Left lobe of liver (tissue), 2 donors: ENCODE measurements at places on chromosomes 3 and 15. TPM values are rescaled to one million over a fixed set of nuclear protein-coding genes. Genes with fewer than 3 reads are reported as not detected.

- no peak for DNase-seq
Observed at GRCh38 chr15:43922021-43922420, 95.2 kb downstream of the WDR76 start.

DNA sequence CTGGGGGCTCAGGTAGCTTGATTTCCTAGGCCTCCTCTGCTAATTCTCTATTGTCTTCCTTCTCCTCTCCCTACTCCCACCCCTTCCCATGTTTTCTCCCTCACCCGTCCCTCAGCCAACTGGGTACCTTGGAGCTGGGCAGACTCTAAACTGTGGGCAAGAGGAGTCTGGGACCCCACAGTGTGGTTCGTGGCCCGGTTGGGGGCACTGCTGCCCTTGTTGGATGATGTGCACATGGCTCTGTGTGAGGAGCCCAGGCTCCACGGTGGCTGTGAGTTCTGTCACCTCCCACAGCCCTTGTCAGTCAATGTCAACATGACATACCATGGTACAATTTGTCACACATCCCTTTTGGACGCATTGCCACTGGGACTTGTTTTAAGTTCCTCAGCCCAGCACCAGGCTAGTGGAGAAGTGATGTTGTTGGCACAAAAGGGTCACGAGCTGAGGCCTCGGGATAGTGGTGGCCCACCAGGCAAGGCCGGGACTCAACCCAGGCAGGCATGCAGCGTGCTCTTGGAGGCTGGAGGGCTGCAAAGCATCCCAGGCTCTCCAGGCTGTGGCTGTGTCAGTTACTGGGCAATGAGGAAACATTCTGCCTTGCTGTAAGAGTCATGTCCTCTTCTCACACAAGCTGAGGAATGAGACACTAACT is 142.3 kb downstream of the TLE3 start:
- no peak for DNase-seq

GRCh38 chr3:126798521-126798920 is 94.5 kb downstream of the CHCHD6 start:
- no peak for DNase-seq

- DNase-seq: no peak
Observed at GRCh38 chr3:126748701-126749546, 44.9 kb downstream of the CHCHD6 start.

DNA sequence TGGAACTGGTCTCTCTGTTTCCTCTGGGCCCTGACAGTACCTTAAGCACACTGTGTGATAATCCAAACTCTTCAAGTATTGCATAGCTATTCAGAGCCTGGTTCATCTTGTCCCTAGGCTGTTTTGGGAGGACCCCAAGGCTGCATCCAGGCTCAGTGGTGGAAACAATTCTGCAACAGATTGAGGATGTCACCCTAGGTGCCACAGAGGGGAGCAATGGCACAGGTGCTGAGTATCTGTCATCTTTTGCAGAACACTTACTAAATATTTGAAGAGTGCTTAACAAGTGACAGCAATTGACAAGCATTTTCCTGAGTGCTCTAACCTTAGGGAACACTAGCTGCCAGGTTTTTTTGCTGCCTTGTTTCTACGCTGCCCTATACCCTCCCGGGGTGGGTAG is 27.8 kb downstream of the STARD5 start:
- DNase-seq: no peak

DNA sequence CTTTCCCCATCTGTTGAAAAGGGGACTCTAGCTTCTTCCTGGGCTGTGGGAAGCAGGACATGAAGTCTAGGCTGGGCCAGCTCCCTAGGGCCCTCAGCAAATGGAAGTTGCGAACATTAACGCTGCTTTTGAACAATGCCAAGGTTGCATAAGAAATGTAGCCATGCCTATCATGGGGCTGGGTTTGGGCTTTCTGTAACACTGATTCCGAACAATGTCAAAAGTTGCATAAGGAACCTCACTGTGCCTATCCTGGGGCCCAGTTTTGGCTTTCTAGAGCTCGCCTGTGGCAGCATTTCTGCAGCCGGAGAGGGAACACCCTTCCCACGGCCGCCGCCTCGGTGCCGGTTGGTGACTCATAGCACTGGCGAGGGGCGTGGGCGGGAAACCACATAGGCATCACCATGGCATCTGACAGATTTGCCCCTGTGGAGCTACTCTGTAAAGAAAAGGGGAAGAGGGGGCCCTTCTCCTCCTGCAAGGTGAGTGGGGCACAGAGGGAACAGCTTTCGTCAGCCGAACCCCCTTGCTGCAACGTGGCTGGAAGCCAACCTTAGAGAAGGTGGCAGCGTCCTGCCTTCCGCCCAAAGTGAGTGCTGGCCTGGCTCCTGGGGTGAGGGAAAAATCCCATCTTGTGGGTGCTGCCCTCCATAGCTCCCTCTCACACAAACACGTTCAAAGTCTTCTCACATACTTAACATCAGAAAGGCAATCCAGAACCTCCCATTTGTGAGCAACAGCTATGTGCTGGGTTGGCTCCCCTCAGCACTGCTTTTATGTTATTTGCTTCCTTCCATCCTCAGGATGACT is 46.6 kb upstream of the ATP2B2 start:
- DNase-seq: peak; percentile 24

DNA sequence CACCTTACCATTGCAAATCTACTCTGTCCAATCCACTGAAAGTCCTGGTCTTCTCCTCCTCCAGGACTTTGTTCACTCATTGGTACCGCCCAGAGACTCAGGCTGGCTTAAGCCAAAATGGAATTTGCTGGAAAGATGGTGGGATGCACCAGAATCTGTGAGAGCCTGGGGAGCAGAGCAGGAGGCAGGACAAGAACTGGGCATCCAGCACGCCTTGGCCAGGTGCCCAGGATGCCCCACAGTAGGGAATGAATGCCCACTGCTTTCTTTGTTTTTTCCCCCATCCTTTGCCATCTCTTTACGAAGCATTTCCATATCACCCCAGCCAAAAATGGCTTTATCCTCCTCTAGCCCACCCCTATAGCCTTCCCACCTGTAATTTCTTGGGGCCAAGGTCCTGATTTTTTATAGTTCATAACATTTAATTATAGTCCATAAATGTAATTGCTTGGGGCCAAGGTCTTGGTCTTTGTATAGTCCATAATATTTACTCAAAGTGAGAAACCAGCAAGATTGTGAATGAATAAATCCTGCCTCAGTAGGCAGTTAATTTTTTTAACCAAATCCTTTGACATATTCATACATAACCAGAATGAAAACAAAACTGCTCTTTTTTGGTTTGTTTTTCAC is 23.3 kb upstream of the IREB2 start:
- DNase-seq: no peak

GRCh38 chr3:37693511-37694283 is 168.0 kb upstream of the CTDSPL start:
- DNase-seq: no peak

GRCh38 chr15:72998681-72999466 is 53.4 kb upstream of the NEO1 start:
- DNase-seq: no peak

- DNase-seq: peak; percentile 55
Observed at GRCh38 chr3:15271785-15272381, 60.5 kb downstream of the SH3BP5 start.

DNA sequence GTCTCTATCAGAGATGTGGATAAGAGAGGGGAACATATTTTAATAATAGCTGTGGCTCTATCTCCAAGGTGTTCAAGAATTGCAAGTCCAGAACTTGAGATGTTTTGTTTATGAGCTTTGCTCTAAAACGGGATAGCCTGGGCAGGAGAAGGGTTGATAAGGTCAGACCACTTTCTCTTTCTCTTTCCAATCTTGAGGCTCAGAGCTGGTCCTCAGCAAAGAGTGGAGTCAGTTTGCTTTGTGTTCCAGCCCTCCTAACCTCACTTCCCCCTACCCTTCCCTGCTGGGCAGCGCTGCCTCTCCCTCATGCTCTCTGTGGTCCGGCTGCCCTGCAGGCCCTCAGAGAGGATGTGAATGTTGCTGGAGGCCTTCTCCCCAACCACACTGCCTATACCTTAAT is 13.8 kb downstream of the KLHL6 start:
- no peak for DNase-seq

DNA sequence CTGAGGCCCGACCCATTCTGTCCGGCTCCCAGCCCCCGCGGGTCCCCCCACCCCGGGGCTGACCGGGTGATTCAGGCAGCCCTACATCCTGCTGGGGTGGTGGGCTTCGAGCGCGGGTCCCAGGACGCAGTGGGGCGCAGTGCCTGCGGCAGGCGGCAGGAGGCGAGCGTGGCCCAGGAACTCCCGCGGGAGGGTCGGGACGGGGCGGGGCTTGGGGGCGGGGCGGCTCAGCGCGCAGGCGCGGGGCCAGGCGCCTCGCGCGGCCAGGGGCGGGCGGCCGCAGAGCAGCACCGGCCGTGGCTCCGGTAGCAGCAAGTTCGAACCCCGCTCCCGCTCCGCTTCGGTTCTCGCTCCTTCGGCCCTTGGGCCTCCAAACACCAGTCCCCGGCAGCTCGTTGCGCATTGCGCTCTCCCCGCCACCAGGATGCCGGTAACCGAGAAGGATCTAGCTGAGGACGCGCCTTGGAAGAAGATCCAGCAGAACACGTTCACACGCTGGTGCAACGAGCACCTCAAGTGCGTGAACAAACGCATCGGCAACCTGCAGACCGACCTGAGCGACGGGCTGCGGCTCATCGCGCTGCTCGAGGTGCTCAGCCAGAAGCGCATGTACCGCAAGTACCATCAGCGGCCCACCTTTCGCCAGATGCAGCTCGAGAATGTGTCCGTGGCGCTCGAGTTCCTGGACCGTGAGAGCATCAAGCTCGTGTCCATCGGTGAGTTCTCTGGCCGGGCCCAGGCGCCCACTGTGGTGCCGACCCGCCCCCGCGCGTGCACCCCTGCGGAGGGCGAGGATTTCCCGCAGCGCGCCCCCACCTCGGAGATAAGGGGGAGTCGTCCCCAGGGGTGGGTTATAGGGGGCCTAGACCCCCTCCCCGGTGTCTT is at the start of gene FLNB:
FLNB (plus strand) TSS at position 282 of the 885 bp plus-strand sequence; CDS start at position 425, 143 bp downstream.
- DNase-seq: peak; percentile 79

DNA sequence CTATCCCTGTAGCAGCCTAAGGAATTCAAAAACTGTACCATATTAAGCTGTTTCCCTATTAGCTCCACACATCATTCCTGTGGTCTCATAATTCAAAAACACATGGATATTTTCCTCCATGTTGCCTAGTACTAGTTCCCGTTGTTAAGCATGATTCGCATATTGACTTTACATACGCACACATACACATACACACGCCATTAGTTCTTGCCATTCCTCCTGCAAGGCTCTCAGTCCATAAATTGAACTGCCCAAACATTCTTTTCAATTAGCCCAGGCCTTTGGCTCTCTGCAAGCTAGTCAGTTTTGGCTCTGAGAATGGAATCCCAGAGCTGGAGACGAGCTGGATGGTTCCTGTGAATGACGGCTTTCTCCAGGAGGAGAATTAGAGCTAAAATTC is 57.2 kb upstream of the RAD18 start:
- no peak for DNase-seq

GRCh38 chr3:40451551-40451950 is 5.6 kb upstream of the RPL14 start:
- DNase-seq: no peak

GRCh38 chr3:185677146-185677829 is 91.2 kb downstream of the SENP2 start:
- no peak for DNase-seq

DNA sequence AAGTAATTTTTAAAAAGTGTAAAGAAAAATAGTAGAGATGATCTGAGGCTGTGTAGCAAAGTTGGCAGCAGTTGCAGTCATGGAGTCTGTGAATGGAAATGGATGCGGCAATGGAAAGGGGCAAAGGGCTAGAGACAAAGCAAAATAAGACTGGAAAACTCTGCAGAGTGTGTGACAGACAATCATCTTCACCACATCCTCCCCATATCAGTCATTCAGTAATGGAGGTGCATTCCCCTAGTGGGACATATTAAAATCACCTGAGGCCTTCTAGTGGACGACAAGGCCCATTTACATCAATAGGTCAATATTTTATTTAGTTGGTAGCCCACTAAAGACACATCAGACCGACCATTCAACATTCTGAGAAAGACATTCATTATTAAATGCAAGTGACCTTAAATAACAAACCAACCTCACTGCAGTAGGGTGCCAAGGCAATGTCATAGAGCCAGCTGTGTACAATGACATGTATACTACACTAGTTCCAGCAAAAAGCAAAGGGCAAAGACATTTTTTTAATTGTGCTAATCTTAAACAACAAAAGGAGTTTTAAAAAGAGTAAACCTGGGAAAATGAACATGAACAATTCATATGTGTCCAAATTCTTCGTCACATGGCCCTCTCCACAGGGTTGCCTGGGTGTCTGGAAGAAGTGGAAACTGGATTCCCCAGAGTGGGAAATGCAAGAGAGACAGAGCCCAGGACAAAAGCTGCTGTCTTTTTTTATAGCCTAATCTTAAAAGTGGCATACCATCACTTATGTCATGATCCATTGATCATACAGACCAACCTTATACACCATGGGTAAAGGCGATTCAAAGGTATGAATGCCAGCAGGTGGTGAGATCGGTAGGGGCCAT is 15.6 kb upstream of the RAP2B start:
- no peak for DNase-seq

DNA sequence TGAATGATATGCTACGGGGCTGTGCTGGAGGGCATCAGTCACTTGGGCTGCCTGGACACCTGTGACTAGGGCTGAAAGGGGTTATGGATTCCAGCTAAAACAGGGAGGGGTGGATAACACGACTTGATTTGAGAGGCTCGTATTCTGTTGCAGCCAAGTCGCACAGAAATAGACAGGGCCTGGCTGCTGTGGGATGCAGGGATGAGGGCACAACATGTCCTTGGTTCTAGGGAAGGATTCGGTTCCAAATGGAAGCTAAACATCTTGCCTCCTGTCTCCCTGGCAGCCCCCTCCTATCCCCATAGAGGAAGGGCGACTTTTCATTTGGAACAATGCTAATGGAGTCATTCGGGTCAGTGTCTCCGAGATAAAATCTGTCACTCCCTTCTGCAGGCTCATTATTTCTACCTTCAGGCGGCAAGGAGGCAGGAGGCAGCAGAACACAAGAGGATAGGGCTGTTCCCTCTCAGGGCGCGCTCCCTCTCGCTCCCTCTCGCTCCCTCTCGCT is 433.8 kb upstream of the RBMS3 start:
- DNase-seq: no peak

GRCh38 chr3:149371001-149371722 is 6.3 kb downstream of the TM4SF1 start:
- no peak for DNase-seq

- DNase-seq: peak; percentile 28
Observed at GRCh38 chr15:58554758-58555157, 123.0 kb downstream of the LIPC start.

GRCh38 chr3:33521736-33522135 is 81.5 kb upstream of the UBP1 start:
- DNase-seq: no peak

KIF7 gene
- 1.1 TPM for total RNA-seq

PRSS50 gene
- total RNA-seq: 0.13 TPM

RAD51 gene
- total RNA-seq: 0.38 TPM

LPP gene
- total RNA-seq: 63.6 TPM

INSYN1 gene
- 1.4 TPM for total RNA-seq

TLR9 gene
- not detected for total RNA-seq

LTF gene
- 1.7 TPM for total RNA-seq

MYL3 gene
- total RNA-seq: 1.4 TPM
